HCT116 (cell line): ENCODE measurements at places on chromosomes 6 and 20. TPM values are rescaled to one million over a fixed set of nuclear protein-coding genes. Genes with fewer than 3 reads are reported as not detected.

The SLC4A11 gene
- 22.7 TPM for total RNA-seq

The RNF144B gene
- total RNA-seq = 2.1 TPM

DNA sequence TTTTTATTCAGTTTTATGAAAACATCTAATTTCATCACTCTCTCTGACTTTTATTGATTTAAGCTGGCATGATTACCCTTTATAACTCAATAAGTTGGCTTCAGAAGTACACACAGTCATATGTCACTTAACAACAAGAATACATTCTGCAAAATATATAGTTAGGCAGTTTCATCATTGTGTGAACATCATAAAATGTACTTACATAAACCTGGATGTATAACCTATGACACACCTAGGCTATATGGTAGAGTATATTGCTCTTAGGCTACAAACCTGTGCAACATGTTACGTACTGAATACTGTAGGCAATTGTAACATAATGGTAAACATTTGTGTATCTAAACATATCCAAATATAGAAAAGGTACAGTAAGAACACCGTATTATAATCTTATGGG is 362.2 kb upstream of the BTBD3 start:
- no peaks in the 10 kb centered on the region for H3K36me3 ChIP-seq
- no peaks in the 10 kb centered on the region for H3K4me1 ChIP-seq
- H3K27ac ChIP-seq = no peak overlapping the region
- no peak for DNase-seq

GRCh38 chr20:61699495-61700374 is 365.9 kb downstream of the TAF4 start:
- H3K4me1 ChIP-seq = no peaks in the 10 kb centered on the region
- H3K4me3 ChIP-seq = no peak overlapping the region

- no peak for DNase-seq
- no peaks in the 10 kb centered on the region for H3K27me3 ChIP-seq
- no peaks in the 10 kb centered on the region for H3K36me3 ChIP-seq
- H3K27ac ChIP-seq = no peak overlapping the region
Observed at GRCh38 chr6:82712826-82713225, 349.2 kb downstream of the TPBG start.

DNA sequence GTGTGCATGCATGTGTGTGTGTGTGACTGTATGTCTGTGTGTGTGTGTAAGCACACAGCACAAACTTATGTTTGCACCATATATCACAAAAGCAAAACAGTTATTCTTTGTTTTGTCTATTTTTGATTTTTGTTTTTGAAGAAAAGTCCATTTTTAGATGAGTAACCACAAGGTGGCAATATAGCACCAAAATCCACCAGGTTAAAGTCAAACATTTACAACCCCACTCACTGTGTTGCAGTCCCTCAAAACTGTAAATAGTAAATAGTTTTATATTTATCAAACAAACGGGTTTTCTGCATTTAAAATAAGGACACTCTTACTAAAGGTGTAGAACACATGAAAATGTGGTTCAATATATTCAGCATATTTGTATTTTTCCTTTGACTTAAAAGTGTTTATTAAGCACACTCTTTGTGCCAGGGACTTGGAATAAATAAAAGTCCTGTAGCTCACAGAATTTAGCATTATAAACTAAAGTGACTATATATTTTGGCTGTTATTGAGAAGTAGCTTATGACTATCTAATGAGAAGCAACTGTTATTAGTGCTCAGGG is 118.5 kb downstream of the GFRAL start:
- H3K4me1 ChIP-seq = no peaks in the 10 kb centered on the region
- no peak overlapping the region for H3K27ac ChIP-seq
- H3K4me3 ChIP-seq = no peak overlapping the region

- H3K4me1 ChIP-seq = 0 out of 2 replicates have a peak, but pooled peaks cover 5% of the 10 kb centered on the region
- H3K27me3 ChIP-seq = no peaks in the 10 kb centered on the region
- DNase-seq = no peak
- H3K4me3 ChIP-seq = no peak overlapping the region
Observed at GRCh38 chr6:162753775-162754174, 26.0 kb downstream of the PACRG start.
